ENCODE measurements at places on chromosomes 7 and 10.

DNA sequence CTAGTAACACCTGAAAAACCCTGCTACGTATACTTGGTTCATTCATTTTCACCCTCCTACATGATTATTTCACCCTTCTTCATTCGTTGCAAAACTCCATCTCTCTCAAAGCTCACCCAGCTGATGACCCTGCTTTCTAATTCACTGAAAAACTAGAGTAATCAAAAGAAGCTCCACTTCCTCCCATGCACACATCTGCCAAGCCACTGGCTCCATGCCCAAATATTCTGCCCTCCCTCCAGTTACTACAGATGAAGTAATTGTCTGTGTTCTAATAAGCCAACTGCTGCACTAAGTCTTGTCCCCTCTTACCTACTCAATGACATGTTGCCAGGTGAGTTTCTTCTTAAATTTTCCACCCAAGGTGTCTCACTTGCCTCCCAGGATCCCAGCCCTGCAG, 96.9 kb upstream of the CCDC71L start:
- no peak for DNase-seq

GRCh38 chr10:113389969-113390368, 162.9 kb upstream of the HABP2 start:
- no peak for DNase-seq

DNA sequence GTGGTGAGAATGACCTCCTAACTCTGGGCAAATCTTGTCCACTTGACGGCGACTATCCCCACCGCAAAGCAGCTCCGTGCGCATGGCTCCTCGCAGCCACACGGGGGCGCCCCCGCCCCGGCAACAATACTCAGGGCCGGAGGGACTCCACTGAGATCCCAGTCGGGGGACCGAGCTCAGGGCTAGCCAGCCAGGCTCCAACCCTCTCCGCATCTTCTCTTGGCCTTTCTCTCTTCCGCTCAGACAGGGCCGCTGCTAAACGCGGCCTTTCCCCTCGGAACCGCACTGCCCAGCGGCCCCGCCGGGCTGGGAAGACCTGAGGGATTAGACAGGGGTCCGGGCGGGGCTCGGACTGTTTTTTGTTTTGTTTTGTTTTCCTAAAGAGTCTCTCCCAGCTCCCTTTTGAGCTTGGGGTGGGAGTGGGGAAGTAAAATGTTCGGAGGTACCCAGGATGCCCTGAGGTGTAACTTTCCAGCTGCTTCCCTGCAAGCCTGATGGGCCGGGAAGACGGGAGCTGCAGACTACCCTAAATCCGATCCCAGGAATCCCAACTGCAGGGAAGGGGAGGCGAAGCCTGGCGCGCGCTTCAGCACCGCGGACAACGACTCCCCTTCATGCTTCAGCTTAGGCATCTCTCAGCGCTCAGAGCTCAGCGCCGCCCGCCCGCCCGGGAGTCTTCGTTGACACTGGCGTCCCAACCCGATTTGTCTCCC, 2.7 kb downstream of the KCNIP2 start:
- DNase-seq = peak; percentile 87

GRCh38 chr7:100629117-100629716, 12.1 kb downstream of the TFR2 start:
- no peak for DNase-seq

- no peak for DNase-seq
Observed at GRCh38 chr7:27603813-27604212, 58.9 kb downstream of the HIBADH start.

GRCh38 chr10:71980181-71981014, 16.2 kb downstream of the CHST3 start:
- no peak for DNase-seq

GRCh38 chr10:109977382-109977806, 30.4 kb upstream of the ADD3 start:
- DNase-seq = no peak

- no peak for DNase-seq
Observed at GRCh38 chr7:137732168-137732567, 114.6 kb downstream of the DGKI start.

DNA sequence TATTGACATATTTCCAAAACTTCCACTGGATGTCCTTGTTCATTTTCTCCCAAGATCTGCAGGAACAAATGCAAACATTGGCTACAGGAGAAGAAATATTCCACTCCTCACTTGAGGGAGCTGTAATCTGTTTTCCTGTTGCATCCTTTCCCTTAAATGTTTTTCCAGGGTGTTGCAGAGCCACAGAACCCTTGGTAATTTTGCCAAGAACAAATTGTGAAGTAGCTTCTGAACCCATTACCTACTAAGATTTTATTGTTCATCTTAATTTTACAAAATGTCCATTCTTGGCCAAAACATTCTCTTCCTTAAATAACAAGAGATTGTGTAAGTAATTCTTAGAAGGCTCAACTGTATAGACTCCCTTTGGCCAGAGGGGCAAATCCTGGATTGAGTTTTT, 177.0 kb downstream of the GNAT3 start:
- no peak for DNase-seq

DNA sequence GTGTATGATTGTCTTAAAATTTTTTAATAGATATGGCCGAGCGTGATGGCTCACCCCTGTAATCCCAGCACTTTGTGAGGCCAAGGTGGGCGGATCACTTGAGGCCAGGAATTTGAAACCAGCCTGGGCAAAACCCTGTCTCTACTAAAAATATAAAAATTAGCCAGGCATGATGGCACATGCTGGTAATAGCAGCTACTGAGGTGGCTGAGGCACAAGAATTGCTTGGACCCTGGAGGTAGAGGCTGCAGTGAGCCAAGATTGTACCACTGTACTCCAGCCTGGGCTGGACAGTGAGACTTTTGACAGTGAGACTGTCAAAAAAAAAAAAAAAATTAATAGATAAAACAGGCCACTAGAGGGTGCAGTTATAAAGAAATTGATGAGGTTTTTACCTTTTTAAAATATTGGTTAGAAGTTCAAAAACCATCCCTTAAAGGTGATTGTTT, 20.5 kb downstream of the NOM1 start:
- no peak for DNase-seq

GRCh38 chr10:131977323-131978096, 4.2 kb downstream of the BNIP3 start:
- DNase-seq = no peak

GRCh38 chr7:47625861-47626715, 44.2 kb upstream of the TNS3 start:
- DNase-seq = no peak

GRCh38 chr7:157565981-157566630, 229.3 kb downstream of the DNAJB6 start:
- DNase-seq = no peak

DNA sequence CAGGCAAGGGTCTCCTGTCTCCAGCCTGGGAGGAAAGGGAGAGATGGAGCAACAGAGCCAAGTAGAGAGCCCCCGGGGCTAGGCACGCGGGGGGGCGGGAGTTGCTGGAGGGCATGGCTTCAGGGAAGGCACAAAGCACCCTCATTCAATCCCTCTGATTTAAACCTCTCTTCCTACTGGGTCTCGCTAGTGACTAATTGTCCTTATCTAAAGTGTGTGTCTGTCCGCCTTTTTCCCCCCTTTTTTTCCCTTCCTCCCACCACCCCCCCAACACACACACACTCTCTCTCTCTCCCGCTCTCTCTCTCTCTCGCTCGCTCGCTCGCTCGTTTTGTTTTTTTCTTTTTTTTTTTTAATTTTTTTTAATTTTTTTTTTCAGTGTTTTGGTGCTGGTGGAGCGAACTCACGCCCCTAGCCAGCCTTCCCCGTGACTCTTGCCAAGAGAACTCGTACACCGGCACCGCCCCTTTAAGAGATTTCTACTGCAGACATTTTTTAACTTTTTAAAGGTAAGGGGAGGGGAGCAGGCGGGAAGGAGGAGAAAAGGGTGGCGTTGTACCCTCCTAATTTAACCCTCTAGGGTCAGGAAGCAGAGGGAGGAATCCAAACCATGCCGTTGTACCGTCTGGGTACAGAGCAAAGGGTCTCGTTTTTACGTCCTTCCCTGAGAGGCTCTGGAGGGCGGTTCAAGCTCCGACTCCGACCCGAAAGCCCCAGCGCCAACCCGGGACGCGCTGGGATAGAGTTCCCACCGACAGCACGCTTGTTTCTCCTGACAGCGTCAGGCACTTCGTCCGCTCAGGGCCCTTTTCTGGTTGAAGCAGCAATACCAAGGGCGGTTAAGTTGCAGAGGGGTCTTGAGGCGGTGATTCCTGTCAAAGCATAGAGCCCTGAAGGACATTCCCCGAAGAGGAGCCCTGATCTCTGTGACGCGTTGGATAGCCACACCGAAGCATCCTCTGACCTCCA, at the start of gene HPSE2:
HPSE2 (minus strand) TSS at position 195 of the 969 bp plus-strand sequence.
- DNase-seq = no peak

Data from GM06990 (cell line).